ENCODE measurements at places on chromosomes 7 and 10. TPM values are rescaled to one million over a fixed set of nuclear protein-coding genes. Genes with fewer than 3 reads are reported as not detected.

DNA sequence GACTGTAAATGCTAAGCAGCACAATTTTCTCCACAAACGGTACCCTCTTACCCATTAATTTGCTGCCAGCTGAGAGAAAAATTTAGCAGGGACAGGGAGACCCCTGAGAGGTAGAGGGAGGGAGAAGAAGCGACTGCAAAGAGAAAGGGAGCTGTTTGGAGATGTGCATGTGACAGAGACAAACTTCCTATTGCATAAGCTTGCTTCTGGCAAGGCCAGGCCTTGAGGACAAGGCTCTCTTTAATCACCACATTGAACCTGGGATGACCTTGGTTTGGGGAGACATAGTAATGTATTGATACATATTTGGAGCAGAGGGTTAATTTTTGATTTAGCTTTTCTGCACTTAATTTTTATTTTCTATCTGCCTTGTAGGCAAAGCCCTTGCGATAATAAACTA, 31.1 kb upstream of the HIBADH start:
- DNase-seq, result no peak

DNA sequence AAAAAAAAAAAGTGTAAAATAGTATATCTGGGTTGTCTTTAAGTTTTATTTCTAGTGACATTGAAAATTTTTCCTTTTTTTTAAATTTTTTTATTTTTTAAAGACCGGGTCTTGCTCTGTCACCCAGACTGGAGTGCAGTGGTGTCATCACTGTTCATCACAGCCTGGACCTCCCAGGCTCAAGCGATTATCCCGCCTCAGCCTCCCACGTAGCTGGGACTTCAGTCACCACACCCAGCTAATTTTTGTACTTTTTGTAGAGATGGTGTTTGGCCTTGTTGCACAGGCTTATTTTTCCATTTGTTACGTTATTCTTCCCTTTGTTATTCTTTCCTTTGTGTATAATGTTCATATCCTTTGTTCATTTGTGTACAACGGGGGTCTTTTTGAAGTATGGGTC, 30.1 kb downstream of the TSPAN14 start:
- DNase-seq, result no peak

- no peak for DNase-seq
These were observed 4.2 kb downstream of the CPVL start for GRCh38 chr7:29142021-29142727.

DNA sequence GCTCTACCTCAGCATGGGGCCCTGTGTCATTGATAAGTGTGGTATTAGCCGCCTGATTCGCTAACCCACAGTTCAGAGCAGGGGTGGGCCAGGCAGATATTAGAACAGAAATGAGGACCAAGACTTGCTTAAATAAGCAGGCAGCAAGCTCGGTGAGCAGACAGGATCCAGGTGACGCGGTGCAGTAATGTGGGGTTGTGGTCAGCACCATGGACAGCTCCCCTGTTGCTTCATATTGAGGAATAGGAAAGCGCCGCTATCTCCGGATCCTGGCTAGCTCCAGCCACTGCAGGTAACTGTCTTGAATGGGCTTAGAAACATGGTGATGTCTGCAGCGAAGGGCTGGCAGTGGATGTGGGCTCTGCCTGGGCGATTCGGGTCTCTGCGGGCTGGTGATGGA, 51.3 kb upstream of the GPR26 start:
- peak; percentile 85 for DNase-seq

- peak; percentile 67 for DNase-seq
These were observed 26.2 kb upstream of the ABLIM1 start for GRCh38 chr10:114684084-114684821.

Gene COL13A1
- total RNA-seq, result 1.0 TPM

GRCh38 chr7:151381098-151381347, 28.8 kb downstream of the WDR86 start:
- DNase-seq, result no peak

- no peak for DNase-seq
These were observed 177.1 kb downstream of the FRMD4A start for GRCh38 chr10:14153570-14154055.

- no peak for DNase-seq
These were observed 133.6 kb downstream of the CALN1 start for GRCh38 chr7:72278550-72278949.

DNA sequence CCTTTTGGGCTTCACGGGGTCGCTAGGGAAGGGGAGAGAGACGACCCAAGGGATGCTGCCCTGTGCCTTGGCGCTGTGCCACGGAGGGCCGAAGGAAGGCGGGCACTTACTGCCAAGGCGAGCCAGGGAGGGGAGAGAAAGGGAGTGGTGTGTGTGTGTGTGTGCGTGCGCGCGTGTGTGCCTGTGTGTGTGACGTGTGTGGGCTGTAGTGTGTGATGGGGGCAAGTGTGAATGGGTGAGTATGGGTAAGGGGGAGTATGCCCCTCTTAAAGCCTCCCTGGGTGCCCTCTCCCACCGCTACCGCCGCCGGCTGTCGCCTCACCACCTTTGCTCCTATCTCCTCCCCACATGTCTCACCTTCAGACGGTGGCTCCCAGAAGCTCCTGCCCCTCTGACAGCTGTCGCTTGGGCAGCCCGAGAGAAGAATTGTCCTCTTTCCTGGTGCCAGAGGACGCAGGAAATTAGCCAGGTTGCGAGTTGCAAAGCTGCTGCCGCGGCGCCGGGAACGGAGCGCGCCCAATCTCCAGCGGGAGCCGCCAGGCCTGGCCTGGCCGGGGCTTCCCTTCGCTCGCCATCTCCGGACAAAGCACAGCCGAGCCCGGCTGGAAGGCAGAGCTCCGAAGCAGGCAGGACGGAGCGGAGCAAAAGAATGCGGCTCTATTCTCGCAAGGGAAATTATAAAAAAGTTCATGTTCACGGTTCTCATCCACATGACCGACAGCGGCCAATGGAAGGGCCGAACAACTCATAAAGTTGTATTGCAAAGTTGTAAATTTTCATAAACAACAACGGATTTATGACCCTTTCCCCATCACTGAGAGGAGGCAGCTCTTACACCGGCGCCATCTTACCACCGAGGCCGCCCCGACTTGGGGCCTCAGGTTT, at the start of gene HOXA3:
HOXA3 (minus strand) TSS at position 653 of the 885 bp plus-strand sequence. CDS start 41,943 bp downstream, outside the sequence.
- DNase-seq, result peak; percentile 82

DNA sequence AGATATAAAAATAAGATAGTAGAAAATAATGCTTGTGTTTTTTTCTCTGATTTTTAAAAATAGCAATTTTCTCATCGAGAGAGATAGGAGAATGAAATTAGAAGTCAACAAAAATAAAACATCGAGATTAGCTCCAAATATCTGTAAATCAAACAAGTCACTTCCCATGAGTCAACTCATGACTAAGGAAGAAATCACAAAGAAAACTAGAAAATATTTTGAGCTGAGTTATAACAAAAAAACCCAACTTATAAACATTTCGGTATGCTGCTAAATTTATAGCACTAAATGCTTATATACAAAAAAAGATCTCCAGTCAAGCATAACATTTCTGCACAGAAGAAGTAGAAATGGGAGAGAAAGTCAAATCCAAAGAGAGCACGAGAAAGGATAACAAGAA, 140.1 kb downstream of the ITGA8 start:
- no peak for DNase-seq

Gene CC2D2B
- 3.1 TPM for total RNA-seq

Gene TMEM229A
- 0.27 TPM for total RNA-seq

Gene SMKR1
- total RNA-seq, result 0.36 TPM

GRCh38 chr7:112866424-112866823, 76.2 kb upstream of the TMEM168 start:
- DNase-seq, result no peak

GRCh38 chr10:100976906-100977305, 7.6 kb downstream of the SEMA4G start:
- no peak for DNase-seq

DNA sequence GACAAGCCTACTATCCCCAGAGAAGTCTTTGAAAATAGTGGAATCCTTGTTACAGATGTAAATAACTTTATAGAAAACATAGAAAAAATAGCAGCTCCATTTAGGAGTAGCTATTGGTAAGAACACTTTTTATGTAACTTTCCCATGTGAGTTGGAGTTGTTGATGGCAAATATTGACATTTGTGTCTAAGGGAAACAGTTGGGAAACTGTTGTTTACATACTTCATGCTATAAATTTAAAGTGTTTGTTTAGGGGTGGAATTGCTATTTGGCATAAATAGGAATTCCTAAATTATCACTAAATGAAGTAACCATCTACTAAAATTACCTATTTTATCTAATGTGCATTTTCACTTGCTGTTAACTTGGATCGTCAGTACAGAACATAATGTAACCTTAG, 50.7 kb downstream of the GDI2 start:
- DNase-seq, result no peak

- DNase-seq, result no peak
These were observed 27.3 kb downstream of the MDFIC start for GRCh38 chr7:114949231-114949630.

DNA sequence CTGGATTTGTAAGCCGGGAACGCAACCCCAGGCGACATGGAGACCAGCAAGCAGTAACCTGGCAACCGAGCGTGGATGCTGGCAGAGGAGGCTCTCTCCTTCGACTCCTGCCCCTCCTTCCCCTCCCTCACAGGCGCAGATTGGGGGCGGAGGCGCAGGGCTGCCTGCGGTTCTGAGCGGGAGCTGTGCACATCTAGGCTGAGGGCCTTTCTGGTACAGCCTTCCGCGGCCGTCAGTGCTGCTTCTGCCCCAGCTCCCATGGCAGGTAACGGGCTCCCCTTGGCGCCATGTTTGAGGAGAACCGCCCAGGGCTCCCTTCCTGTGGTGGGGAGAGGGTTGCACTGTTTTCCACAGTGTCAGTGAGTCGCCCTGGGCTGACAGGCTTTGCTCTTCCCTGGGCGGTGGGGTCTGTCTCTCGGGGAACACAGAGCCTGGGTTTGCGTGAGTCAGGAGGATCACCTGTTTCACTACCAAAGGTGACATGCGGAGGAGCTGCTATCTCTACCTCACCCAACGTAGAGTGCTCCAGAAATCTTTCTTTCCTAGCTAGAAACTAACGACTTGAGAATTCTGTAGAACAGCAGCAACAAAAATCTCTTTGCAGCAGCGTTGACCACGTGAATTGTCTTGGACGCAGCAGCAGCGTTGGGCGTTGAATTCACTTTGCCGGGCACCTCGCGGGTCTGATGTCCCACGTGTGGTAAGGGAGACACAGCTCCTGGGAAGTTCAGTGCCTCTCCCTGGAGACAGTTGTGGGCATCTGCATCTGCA, 154.8 kb upstream of the COBL start:
- no peak for DNase-seq

Gene TAC1
- 5.9 TPM for total RNA-seq

DNA sequence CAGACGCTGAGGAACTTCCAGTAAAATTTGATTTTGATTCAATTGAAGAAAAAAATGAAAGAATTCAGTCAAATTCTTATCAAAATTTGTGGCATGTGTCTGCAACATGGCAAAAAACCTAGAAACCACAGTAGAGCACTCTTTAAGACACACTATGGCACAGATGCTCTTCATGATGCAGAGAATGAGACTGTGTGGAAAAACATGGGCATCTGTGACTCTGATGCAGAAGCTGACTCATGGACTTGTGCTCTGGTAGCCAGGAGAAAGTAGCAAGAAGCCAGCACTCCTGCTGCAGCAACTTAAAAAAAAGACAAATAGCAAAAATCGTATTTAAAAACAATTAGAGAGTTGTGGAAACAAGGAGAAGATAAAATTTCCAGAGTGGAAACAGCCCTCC, 8.9 kb upstream of the KCNK18 start:
- no peak for DNase-seq

- no peak for DNase-seq
These were observed 18.8 kb upstream of the ABCB5 start for GRCh38 chr7:20596653-20597052.

- no peak for DNase-seq
These were observed 84.3 kb upstream of the ADRB1 start for GRCh38 chr10:113959383-113959760.

Gene NRCAM
- 17.4 TPM for total RNA-seq

- DNase-seq, result no peak
These were observed 473.6 kb downstream of the PARD3 start for GRCh38 chr10:34341473-34341872.

Gene OIT3
- total RNA-seq, result not detected

DNA sequence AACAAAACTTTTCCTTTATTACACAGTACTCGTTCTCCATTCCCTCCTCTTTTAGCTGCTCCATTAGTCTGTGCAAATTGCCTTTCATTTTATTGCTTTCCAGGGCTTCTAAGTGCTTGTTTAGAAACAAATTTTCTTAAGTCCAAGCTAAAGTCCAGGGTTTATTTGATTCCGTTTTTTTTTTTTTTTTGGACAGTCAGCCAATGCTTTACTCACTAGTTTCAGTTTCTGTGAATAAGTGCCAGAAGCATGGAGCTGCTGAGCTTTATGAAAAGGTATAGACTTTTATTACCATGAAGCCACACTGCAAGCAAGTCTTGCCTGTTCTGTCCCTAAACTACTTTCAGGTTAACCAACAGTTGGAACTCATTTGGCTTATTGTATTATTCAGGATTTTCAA, 455.0 kb downstream of the GFRA1 start:
- no peak for DNase-seq

DNA sequence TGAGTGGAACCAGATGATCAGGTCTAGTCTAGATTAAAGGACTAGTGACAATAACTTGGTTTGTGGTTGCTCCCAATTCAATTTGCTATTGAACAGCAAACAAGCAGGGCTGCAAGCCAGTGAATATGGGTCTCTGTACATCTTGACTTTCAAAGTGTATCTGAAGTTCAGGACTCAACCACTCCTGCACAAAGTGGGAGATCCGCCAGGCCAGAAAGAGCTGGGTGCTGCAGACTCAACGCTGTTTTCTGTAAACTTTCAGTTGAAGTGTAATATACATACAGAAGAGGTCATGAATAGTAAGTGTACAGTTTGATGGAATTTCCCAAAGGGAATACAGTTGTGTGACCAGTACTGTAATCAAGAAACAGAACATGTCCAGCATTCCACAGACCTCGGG, 416.6 kb downstream of the RPS24 start:
- DNase-seq, result peak; percentile 38

Gene CALHM3
- not detected for total RNA-seq

- no peak for DNase-seq
These were observed 83.4 kb downstream of the PRKAG2 start for GRCh38 chr7:151793531-151793951.

- DNase-seq, result peak; percentile 79
These were observed 16.9 kb upstream of the ZFAND2A start for GRCh38 chr7:1176891-1177373.
